ENCODE measurements at places on chromosomes 11 and 22. TPM values are rescaled to one million over a fixed set of nuclear protein-coding genes. Genes with fewer than 3 reads are reported as not detected.

SWAP70 gene
- 110 TPM for total RNA-seq

ARL2 gene
- total RNA-seq, result 102 TPM

GRCh38 chr11:14058061-14058460 is 95.5 kb downstream of the SPON1 start:
- no peak for DNase-seq

GRCh38 chr11:116215471-116216113 is 557.2 kb downstream of the BUD13 start:
- peak; percentile 13 for DNase-seq

GRCh38 chr22:32817137-32817730 is 15.7 kb downstream of the TIMP3 start:
- DNase-seq, result no peak

DNA sequence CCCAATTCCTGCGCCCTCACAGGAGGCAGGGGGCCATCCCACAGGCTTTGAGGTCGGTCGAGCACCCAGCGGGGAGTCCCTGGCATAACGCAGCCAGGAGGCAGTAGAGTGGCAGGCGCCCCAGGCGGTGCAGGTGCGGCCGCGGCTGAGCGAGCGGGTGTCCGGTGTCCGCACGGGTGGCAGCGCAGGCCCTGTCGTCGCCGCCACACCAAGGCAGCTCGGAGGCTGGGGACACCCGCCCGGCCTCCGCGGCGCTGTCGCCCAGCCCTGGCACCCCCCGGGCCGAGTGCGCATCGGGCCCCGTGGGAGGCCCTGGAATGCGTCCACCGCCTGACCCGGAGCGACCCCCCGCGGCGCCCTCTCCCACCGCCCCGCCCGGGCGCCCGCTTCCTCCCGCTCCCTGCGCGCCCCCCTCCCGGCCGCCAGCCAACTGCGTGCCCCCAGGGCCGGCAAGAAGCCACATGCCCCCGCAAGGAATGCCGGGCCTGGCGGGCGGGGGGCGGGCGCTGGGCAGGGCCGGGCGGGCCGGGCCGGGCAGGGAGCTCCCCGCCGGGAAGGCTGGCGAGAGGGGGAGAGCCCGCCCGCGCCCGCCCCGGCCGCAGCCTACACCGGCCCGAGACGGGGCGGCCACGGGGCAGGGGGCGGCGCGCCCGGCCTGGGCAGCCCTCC is 33.9 kb downstream of the PRDM11 start:
- DNase-seq, result no peak

DNA sequence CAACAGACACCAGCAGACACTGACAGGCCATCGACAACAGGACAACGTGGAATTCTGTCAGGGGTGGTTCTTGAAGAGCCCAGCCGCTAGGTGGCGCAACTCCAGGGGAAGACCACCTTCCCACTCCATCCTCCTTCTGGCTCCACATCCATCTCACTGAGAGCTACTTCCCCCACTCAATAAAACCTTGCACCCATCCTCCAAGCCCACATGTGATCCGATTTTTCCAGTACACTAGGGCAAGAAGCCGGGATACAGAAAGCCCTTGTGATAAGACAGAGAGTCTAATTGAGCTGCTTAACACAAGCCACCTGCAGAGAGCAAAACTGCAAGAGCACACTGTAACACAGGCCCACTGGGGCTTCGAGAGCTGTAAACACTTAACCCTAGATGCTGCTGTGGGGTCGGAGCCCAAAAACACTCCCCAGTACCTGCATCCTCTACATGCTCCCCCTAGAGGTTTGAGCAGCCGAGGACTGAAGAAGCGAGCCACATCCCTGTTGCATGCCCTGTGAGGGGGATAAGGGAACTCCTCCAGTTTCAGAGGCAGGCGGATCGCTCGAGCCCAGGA is 11.5 kb upstream of the RAB39A start:
- peak; percentile 40 for DNase-seq

PHF5A gene
- total RNA-seq, result 62.1 TPM

GTSE1 gene
- total RNA-seq, result 109 TPM

GRCh38 chr22:21982338-21982965 is at the start of gene TOP3B:
Gene TOP3B, minus strand, starts transcription at chr22:21982787. Its CDS starts 7,078 bp downstream, at chr22:21975709.
- DNase-seq, result peak; percentile 90

BIRC3 gene
- total RNA-seq, result 66.9 TPM

F2 gene
- total RNA-seq, result 0.48 TPM

TRIM51 gene
- not detected for total RNA-seq

DNA sequence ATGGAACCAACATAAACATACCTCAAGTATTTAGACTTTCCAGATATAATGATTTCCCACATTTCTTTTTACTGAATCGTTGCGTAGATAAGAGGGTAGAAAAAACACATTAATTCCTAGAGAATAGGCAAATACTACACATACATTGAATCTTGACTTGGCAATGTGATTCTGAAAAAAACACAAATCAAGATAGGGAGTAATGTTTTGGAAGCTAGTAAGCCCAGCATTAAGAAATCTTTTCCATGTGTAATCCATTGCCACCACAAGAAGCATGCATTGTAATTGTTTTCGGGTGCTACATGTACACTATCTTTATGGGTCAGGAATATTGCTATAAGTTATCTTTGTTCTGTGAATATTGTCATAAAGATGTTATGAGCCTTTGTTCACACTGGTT is 269.8 kb upstream of the PDGFD start:
- no peak for DNase-seq

MAPK8IP2 gene
- 1.5 TPM for total RNA-seq

SLC5A1 gene
- not detected for total RNA-seq

DNA sequence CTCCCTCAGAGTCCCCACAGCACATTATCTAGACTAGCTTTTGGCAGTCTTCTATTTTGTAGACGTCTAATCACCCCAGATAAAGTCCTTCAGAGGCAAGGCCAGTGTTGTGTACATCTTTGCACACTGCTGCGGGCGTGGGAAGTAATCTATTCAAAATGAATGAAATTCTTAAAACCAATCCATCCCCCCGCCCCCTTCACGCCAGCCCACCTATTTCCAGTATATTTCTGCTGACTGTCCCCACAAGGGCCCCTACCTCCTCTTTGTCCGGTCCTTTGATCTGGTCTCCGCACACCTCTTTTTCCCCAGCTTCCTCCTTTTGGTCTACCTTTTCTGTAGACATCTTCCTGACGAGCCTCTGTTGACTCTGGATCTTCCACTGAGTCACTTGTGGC is 375 bp downstream of the BSCL2 start:
- no peak for DNase-seq

- DNase-seq, result peak; percentile 3
These were observed 67.9 kb downstream of the ENTHD1 start for GRCh38 chr22:39825661-39826102.

BTG4 gene
- not detected for total RNA-seq

FXYD6 gene
- not detected for total RNA-seq

GRCh38 chr11:15699978-15700377 is 585.3 kb downstream of the INSC start:
- no peak for DNase-seq

DNA sequence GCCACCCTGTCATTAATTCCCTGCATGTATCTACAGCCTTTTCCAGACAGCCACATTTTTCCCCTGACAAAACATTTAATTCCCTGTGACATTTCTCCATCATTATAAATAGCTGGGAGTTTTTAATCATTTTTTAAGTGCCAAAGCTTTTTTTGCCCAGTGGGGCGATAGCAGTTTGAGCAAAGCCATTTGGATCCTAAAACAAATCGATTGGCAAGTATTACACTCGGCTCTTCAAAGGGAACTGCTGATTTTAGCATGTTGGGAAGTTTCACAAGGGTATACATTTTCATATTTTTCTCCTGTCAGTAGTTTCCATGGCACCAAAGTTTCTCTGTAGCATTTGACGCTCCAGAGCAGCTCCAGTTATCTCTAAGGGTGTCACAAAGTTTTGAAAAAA is 210.8 kb downstream of the HIPK3 start:
- no peak for DNase-seq

DNA sequence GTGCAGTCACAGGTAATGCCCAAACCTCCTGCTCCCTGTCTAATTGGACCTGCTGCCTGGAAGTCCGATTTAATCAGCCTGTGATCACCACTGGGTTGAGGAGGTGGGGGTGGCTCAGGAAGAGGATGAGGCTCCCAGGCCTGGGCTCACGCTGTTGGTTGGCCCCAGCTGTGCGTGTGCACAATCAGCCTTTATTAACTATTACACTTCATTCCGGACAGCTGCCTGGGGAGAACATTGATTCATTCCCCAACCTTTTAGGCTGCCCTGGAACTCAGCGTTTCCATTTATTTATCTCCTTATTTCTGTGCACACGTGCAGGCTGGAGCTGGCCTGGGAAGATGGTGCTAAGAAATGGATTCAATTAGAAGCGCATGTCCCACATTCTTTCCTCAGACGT is 123.4 kb downstream of the DSCAML1 start:
- DNase-seq, result no peak

MRGPRD gene
- not detected for total RNA-seq

GRCh38 chr11:46380340-46381047 is 975 bp upstream of the MDK start:
- no peak for DNase-seq

GRCh38 chr11:70326833-70327232 is 56.3 kb downstream of the PPFIA1 start:
- DNase-seq, result no peak

CNTN5 gene
- total RNA-seq, result not detected

- no peak for DNase-seq
These were observed 71.9 kb upstream of the PPARA start for GRCh38 chr22:46078241-46079092.

VSIG10L2 gene
- total RNA-seq, result not detected

PLXNB2 gene
- 38.9 TPM for total RNA-seq

SGSM1 gene
- total RNA-seq, result not detected

PC gene
- 17.0 TPM for total RNA-seq

GRCh38 chr11:223026-223789 is 12.9 kb downstream of the SIRT3 start:
- DNase-seq, result no peak

DNA sequence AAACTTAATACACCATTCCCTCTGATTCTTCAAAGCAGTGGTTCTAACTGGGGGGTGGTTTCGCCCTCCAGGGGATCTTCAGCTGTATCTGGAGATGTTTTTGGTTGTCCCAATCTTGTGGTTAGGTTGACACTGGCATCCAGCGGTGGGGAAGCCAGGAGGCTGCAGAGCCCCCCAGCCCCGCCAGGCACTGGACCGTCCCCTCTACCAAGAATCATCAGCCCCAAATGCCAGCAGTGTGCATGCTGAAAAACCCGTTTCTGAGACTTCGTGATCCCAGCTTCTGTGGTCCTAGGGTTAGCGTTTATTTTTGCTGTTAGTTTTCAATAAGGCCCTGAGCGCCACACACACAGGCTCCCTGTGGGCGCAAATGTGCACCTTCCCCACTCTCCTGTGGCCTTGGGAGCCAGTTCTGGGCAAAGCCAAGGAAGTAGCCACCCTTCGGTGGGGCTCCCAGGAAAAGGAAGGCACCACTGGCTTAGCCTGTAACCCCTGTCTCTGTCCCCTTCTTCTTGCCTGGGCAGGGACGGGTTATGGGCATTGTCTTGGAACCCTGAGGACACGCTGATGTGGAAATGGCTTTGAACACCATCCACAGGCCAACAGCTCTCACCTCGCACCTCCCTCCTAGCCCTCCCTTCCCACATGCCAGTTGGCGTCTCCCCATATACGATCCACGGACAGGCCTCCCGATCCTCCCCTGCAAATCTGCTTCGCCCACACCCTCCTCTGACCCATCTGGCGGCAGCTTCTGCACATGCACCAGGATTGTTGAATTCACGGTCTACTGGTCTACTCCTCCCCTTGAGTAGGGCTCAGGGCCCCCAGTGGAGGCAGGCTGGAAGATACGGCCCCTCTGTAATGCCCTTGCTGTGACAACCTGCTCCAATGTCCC is 71.4 kb upstream of the CCND1 start:
- DNase-seq, result no peak

- peak; percentile 82 for DNase-seq
These were observed 88.5 kb downstream of the MYEOV start for GRCh38 chr11:69382131-69383128.

GRCh38 chr11:7672276-7672959 is 882 bp downstream of the CYB5R2 start:
- DNase-seq, result no peak

DNA sequence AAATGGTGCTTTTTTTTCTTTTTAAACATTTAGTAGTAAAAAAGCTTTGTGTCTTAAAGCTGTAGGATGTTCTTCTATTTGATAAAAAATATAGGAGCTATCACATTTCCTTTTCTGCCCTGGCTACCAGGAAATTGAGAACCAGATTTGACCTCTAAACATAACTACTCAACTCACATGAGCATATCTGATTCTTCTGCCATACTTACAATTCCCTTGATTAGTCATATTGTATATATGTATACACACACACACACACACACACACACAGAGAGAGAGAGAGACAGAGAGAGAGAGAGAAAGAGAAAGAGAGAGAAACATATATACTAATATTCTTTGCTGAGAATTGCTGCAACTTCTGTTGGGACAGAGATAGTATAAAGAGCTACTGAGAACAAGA is 23.0 kb upstream of the GDPD4 start:
- no peak for DNase-seq

DNA sequence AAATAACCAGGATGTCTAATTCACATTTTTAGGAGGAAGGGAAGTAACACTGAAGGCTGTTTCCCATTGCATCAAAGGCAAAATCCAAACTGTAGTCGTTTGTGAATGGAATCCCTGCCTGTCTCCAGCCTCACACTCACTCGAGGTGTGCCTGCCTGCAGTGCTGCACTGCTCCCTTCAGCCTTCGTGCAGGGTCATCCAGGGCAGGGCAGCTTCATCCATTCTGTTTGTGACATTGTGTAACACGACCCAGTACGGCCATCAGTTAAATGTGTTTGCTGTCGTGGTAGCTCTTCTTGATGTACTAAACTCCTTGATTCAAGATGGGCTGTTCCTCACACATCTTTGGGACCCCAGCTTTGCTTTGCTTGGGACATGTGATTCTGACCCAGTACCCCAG is 34.3 kb downstream of the LDLRAD3 start:
- no peak for DNase-seq

GRCh38 chr11:32870676-32871075 is 21.9 kb upstream of the QSER1 start:
- DNase-seq, result peak; percentile 48

INPP5J gene
- 7.0 TPM for total RNA-seq
